ENCODE measurements at places on chromosomes 5 and 9.

DNA sequence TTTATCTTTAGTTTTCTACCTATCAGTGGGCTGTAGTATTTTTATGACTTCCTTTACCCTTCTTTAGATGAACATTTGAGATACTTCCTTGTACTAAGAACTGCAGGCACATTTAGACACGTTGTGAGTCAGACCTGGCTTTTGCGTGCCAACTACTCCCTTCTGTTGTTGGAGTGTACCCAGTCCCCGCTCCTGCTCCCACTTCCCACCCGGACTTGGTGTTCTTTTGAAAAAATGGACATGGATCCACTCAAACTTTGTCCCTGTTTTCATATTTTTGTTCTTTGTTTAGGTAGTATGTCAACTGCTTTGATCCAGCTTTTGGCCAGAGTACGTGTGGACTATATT, 60.7 kb downstream of the PARP8 start:
- DNase-seq: no peak

GRCh38 chr5:139473105-139473504, 2.3 kb downstream of the SMIM33 start:
- no peak for DNase-seq

- DNase-seq: no peak
Observed at GRCh38 chr9:124632077-124632621, 125.0 kb upstream of the NR5A1 start.

GRCh38 chr5:84382363-84383295, 2.1 kb downstream of the EDIL3 start:
- DNase-seq: no peak

DNA sequence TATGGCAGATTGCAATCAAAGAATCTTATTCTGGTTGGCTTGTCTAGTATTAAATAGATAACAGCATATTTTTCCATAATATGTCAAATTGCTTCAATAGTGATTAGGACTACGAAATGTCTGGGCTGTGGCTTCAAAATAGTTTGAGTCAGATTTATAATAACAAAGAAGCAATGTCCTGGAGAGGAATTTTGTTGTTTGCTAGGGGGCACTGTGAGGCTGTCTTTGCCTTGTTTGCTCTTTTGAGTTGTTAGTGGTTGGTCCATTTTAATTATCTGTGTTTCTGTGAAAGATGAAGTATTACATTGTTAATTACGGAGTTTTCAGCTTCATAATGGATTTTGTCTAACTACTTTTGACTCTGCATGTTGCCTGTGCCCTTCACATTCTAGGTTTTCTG, 713.6 kb downstream of the TLE4 start:
- DNase-seq: peak; percentile 3

GRCh38 chr5:89337-90286, 2.4 kb upstream of the PLEKHG4B start:
- DNase-seq: no peak
